ENCODE measurements at places on chromosomes 16 and 17. TPM values are rescaled to one million over a fixed set of nuclear protein-coding genes. Genes with fewer than 3 reads are reported as not detected.

DNA sequence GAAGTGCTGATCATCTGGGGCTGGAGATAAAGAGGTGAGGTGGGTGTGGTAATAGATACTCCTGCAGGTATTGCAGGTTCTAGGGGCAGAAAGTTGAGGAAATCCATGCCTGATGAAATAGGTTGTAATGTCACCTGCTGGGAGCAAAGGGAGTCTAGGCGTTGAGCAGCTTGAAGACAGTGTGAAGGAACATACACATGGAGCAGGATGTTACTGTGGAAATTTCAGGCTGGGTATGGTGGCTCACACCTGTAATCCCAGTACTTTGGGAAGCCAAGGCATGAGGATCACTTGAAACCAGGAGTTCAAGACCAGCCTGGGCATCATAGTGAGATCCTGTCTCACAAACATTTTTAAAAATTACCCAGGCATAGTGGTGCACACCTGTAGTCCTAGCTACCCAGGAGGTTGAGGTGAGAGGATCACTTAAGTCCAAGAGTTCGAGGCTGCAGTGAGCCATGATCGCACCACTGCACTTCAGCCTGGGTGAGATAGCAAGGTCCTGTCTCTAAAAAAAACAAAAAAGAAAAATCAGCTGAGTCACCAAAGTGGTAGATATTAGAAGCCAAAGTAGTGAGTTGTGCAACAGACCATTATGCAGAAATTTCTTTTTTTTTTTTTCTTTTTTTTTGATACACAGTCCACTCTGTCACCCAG lies 9.1 kb upstream of the CRYBA1 start:
- H3K27ac ChIP-seq, result no peak overlapping the region
- peaks cover 10% of the 10 kb centered on the region for H3K4me1 ChIP-seq
- peaks cover 6% of the 10 kb centered on the region for H3K27me3 ChIP-seq

GRCh38 chr17:77692571-77693161 lies 265.8 kb upstream of the TNRC6C start:
- peaks cover 24% of the 10 kb centered on the region for H3K4me1 ChIP-seq
- H3K27ac ChIP-seq, result peak overlapping the region; percentile 4
- H3K27me3 ChIP-seq, result peaks cover 22% of the 10 kb centered on the region
- no peak overlapping the region for H3K4me3 ChIP-seq

DNA sequence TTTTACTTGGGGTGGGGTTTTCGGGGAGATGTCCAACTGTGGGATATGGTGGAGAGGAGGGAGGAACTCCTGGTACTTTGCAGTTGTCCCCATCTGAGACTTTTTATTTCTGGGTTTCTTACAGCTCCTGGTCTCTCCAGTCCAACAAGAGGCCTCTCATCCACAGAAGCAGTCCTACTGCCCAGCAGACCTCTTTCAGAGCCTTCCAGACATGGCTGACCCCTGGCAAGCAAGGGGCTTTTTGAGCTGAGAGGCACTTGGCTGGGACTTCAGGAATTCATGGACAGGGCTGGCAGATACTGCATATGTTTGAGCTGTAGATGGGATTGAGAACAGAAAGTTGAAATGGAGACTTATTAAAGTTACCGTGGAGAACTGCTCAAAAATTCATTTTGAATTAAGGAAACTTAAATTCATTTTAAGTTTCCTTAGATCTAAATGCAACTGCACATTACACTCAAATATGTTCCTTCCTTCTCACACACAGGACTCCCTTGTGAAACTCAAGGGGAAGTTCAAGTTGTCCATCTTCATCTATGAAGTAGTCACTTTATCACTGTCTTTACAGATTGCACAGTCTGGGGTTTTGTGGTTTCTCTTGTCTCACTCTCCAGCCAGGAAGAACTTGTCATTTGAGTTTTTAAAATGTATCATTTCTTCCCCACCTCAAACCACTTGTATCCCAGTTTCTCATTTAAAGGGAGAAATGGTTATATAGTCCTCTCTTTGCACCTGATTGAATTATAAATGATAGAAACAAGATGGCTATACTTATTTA lies 1.1 kb downstream of the LASP1NB start:
- H3K27ac ChIP-seq, result peak overlapping the region; percentile 52
- H3K4me1 ChIP-seq, result peaks cover 27% of the 10 kb centered on the region
- peaks cover 7% of the 10 kb centered on the region for H3K36me3 ChIP-seq
- peaks cover 2% of the 10 kb centered on the region for H3K27me3 ChIP-seq
- H3K4me3 ChIP-seq, result no peak overlapping the region
- DNase-seq, result peak; percentile 67

- no peak overlapping the region for H3K27ac ChIP-seq
- no peaks in the 10 kb centered on the region for H3K27me3 ChIP-seq
- peaks cover 3% of the 10 kb centered on the region for H3K36me3 ChIP-seq
- no peak overlapping the region for H3K4me3 ChIP-seq
- no peak for DNase-seq
These were observed 18.9 kb downstream of the ARHGAP17 start for GRCh38 chr16:24996301-24996700.

Gene NFAT5
- 54.6 TPM for total RNA-seq

Gene TMC6
- total RNA-seq, result 251 TPM

Gene P2RX1
- 0.78 TPM for total RNA-seq
